ENCODE measurements at places on chromosomes 2 and 18.

- no peak for DNase-seq
Observed at GRCh38 chr18:46237891-46238290, 133.7 kb downstream of the HAUS1 start.

- DNase-seq = no peak
Observed at GRCh38 chr18:70296781-70297180, 7.9 kb downstream of the SOCS6 start.

GRCh38 chr18:79569720-79570119 lies 109.9 kb upstream of the CTDP1 start:
- no peak for DNase-seq

DNA sequence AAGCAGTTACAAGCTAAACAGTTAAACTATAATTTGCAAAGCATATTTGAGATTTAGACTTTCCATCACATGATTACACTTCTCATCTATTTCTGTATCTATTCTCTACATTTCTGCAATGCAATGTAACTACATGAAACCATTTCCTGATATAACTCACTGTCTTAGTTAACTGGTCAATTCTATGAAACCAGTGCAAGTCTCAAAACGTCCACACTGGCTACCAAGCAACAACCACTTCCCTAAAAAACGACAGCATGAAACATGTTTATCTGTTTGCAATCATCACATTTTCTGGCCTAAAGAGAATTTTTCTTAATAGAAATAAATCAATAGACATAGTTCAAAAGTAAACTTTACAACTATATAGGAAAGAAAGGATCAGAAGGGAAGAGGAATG lies 17.4 kb downstream of the FECH start:
- DNase-seq = no peak

DNA sequence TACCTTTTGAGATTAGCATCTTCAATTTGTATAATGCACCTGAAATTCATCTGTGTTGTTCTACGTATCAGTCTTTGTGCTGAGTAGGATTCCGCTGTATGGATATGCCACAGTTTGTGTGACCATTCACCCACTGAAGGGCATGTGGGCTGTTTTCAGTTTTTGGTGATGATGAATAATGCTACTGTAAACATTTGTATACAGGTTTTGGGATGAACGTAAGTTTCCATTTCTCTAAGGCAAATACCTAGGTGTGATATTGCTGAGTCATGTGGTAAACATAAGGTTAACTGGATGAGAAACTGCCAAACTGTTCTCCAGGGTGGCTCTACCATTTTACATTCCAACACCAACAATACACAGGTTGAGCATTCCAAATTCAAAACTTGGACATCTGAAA lies 35.1 kb downstream of the CABYR start:
- no peak for DNase-seq

DNA sequence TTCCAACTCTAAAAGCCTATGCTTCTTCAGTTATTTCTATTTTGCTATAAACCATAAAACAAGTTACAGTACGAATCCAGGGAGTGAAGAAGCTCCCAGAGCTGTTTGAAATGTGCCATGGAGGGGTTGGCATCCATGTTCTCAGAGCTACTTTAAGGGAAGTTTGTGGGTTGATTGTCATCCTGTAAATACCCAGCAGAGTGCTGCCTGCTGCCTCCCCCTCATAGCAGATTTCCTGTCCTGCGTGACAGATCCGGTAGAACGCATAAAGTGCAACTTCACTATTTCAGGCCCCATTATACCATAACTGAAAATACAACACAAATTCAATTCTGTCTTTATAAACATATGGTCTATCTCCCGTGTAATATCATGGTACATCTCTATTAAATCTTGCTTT lies 114.4 kb downstream of the CTNNA2 start:
- DNase-seq = no peak

- DNase-seq = no peak
Observed at GRCh38 chr2:71788186-71788525, 334.8 kb downstream of the DYSF start.

GRCh38 chr2:241966647-241967466 lies 97.3 kb downstream of the RTP5 start:
- DNase-seq = no peak

All from NCI-H2081 treated with DMSO at 0.1 percent for 48 hours (cell line).